ENCODE measurements at places on chromosomes 5 and 9.

- DNase-seq: peak; percentile 81
Observed at GRCh38 chr9:126150411-126151030, 176.1 kb upstream of the MVB12B start.

- no peak for DNase-seq
Observed at GRCh38 chr5:37043693-37044092, 167.1 kb downstream of the NIPBL start.

GRCh38 chr5:24735284-24735683 lies 90.5 kb upstream of the CDH10 start:
- DNase-seq: no peak

GRCh38 chr9:28342815-28343338 lies 769.6 kb upstream of the C9orf72 start:
- DNase-seq: no peak

GRCh38 chr5:129541648-129542251 lies 81.7 kb downstream of the ADAMTS19 start:
- no peak for DNase-seq

GRCh38 chr5:111454198-111454622 lies 58.1 kb downstream of the STARD4 start:
- DNase-seq: no peak

GRCh38 chr5:171650597-171650996 lies 135.0 kb upstream of the SMIM23 start:
- no peak for DNase-seq

- no peak for DNase-seq
Observed at GRCh38 chr9:88766778-88767503, 224.3 kb upstream of the S1PR3 start.

GRCh38 chr5:179606071-179606909 lies 17.2 kb downstream of the HNRNPH1 start:
- no peak for DNase-seq

DNA sequence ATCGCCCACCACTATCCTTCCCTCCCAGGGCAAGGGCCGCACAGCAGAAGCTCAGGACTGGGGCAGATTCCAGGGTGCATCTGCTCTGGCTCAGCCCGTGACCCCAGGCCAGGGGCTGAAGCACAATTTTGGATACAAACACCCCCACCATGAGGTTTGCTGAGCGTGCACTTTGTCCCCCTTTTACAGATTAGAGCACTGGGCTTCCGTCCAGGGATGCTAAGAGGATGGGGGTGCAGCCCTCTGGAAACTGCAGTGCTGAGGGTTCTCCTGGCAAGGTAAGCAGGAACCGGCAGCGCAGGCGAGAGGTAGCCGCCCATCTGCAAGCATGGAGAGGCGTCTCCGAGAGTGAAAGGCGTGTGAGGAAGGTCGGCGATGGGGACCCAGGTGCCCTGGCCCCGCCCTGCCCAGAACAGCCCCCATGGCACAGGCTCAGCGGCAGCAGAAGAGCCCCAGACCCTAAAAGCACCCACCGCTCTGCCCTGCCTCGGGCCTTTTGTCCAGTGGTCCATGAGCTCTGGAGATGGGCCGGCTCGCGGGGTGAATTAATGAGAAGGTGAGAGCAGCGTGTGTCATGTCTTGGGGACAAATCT lies 54.5 kb upstream of the OLFM1 start:
- no peak for DNase-seq

DNA sequence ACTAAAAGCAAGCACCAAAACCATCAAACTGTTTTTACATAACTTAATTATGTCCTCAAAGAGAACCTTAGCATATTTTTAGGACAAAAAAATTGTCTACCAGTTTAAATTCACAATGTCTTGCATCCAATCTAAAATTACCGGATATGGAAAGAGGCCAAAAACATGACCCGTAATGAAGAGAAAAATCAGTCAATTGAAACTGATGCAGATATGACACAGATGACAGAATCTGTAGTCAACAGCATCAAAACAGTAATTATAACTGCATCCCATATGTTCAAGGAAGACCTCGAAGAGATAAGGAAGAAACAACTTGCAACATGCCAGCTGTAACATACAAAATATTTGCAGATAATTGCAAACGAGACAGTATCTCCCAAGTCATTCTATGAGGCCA lies 473.2 kb downstream of the SEMA5A start:
- no peak for DNase-seq

- DNase-seq: no peak
Observed at GRCh38 chr5:154850255-154851062, at the start of gene FAXDC2. Gene FAXDC2 (minus strand): TSS chr5:154850603. CDS start chr5:154838178, 12,425 bp downstream.

- DNase-seq: no peak
Observed at GRCh38 chr5:80355686-80356085, 35.9 kb downstream of the SPZ1 start.

- DNase-seq: no peak
Observed at GRCh38 chr5:132076202-132076830, 2.7 kb downstream of the CSF2 start.

GRCh38 chr9:22693156-22693555 lies 246.5 kb downstream of the DMRTA1 start:
- no peak for DNase-seq

All from NCI-H2029 treated with DMSO at 0.1 percent for 48 hours (cell line).